ENCODE measurements at places on chromosomes 11 and 22. TPM values are rescaled to one million over a fixed set of nuclear protein-coding genes. Genes with fewer than 3 reads are reported as not detected.

GRCh38 chr11:71208011-71208774 is 44.2 kb downstream of the SHANK2 start:
- no peak for DNase-seq
- H3K27me3 ChIP-seq, result peaks cover 12% of the 10 kb centered on the region
- H3K36me3 ChIP-seq, result no peaks in the 10 kb centered on the region
- no peak overlapping the region for H3K4me3 ChIP-seq
- H3K4me1 ChIP-seq, result no peaks in the 10 kb centered on the region
- H3K27ac ChIP-seq, result no peak overlapping the region

DNA sequence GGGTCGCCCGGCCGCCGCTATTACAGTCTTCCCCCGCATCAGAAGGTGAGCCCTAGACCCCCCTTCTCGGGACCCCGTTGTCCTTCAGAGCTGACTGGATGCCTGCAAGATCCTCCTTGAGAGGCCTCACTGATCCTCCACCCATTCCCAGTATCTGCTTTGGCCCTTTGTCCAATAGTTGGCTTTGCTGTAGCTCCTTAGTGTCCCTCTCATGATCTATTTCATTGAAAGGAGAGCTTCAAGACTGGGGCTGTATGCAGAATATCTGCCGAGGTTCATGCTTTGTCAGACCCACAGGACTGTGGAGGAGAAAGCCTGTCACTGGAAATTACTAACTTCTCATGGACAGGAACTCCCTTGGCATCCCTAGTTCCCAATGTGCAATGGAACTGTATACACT is 499 bp downstream of the DLAT start:
- H3K4me1 ChIP-seq, result peaks cover 19% of the 10 kb centered on the region
- peaks cover 13% of the 10 kb centered on the region for H3K36me3 ChIP-seq
- no peaks in the 10 kb centered on the region for H3K27me3 ChIP-seq
- H3K27ac ChIP-seq, result peak overlapping the region; percentile 73

DNA sequence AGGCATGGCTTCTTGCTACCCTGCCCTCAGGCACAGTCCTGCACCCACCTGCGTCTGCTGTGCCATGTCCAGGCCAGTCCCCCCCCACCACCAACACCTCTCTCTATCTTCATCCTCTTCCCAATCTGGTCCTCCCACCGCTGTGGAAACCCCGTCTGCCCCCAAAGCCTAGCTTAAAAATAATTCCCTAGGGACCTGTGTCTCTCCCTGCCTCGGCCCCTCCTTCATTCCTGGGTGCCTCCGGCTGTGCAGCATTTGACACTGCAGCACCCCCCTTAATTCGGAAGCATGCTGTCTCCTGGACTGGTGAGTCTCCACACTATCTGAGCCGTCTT is 2.5 kb upstream of the ASCL2 start:
- no peaks in the 10 kb centered on the region for H3K27me3 ChIP-seq
- no peaks in the 10 kb centered on the region for H3K36me3 ChIP-seq
- DNase-seq, result peak; percentile 4
- no peak overlapping the region for H3K4me3 ChIP-seq

DNA sequence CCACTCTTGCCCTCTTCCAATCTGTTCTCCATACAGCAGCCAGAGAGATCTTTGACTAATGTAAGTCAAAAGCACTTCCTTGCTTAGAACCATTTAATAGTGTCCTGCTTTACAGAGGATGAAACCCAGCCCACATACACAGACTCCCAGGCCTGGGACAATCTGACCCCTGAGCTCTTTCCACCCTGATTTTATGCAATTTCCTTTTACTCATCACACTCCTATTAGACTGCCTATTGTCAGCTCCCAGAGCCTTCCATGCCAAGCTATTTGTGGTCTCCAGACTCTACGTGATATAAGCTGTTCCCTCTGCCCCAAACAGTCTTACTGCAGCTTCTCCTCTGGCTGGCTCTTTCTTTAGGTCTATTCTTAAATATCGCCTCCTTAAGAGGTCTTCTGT is 28.1 kb downstream of the ME3 start:
- no peak overlapping the region for H3K27ac ChIP-seq
- no peaks in the 10 kb centered on the region for H3K4me1 ChIP-seq
- no peak for DNase-seq
- no peaks in the 10 kb centered on the region for H3K27me3 ChIP-seq
- no peaks in the 10 kb centered on the region for H3K36me3 ChIP-seq

The C11orf65 gene
- 0.58 TPM for total RNA-seq

- no peak overlapping the region for H3K4me3 ChIP-seq
- no peaks in the 10 kb centered on the region for H3K4me1 ChIP-seq
- no peak for DNase-seq
These were observed 9.6 kb upstream of the CDON start for GRCh38 chr11:126072141-126072741.

The KBTBD3 gene
- 12.0 TPM for total RNA-seq

DNA sequence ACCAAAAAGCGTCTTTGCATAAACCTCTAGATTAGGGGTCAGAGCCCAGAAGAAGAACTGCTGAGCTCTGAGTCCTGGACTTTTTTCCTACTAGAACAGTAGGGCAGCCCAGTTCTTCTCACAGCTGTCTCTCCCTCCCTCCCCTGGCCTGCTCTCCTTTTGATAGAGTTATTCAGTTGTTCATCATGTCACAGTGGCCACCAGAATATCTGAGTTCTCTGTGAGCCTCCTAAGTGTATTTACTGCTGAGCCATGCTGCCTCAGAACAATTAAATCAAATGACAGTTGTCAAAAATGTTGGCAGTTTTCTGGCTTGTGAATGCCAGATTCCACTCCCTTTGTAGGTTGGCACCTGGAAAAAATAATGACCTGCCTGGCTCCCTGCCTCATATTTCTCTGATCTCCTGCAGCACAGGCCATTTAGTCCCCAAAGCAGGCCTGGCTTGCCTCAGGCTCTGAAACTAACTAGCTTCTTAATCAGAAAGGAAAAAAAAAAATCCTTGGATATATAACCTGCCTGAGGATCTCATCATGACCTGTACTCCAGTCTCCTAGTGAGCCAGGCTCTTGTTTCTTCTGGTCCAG is 377.4 kb upstream of the LARGE1 start:
- no peak overlapping the region for H3K4me3 ChIP-seq
- no peaks in the 10 kb centered on the region for H3K4me1 ChIP-seq
- no peak overlapping the region for H3K27ac ChIP-seq
- DNase-seq, result no peak
- no peaks in the 10 kb centered on the region for H3K27me3 ChIP-seq

The LRRC74B gene
- total RNA-seq, result not detected

The LRRC75B gene
- 0.47 TPM for total RNA-seq

GRCh38 chr11:95318498-95318897 is 87.5 kb upstream of the SESN3 start:
- H3K36me3 ChIP-seq, result no peaks in the 10 kb centered on the region
- H3K4me3 ChIP-seq, result no peak overlapping the region
- no peaks in the 10 kb centered on the region for H3K4me1 ChIP-seq
- H3K27ac ChIP-seq, result no peak overlapping the region
- no peak for DNase-seq
- H3K27me3 ChIP-seq, result no peaks in the 10 kb centered on the region

- no peaks in the 10 kb centered on the region for H3K36me3 ChIP-seq
- H3K27ac ChIP-seq, result no peak overlapping the region
- DNase-seq, result no peak
- no peaks in the 10 kb centered on the region for H3K27me3 ChIP-seq
- peaks cover 51% of the 10 kb centered on the region for H3K4me1 ChIP-seq
These were observed 15.2 kb upstream of the FCHSD2 start for GRCh38 chr11:73157101-73158010.
